Left renal pelvis (tissue), 4 donors: ENCODE measurements at places on chromosomes 3 and 15. TPM values are rescaled to one million over a fixed set of nuclear protein-coding genes. Genes with fewer than 3 reads are reported as not detected.

The FGF7 gene
- 15.0 TPM for polyA plus RNA-seq

- DNase-seq: no peak
Measured at GRCh38 chr3:101988596-101988995, 139.3 kb downstream of the NFKBIZ start.

- DNase-seq: no peak
Measured at GRCh38 chr3:43094381-43094780, 11.5 kb downstream of the POMGNT2 start.

The IGSF10 gene
- polyA plus RNA-seq: 0.89 TPM

GRCh38 chr3:6723205-6723604 is 137.7 kb upstream of the GRM7 start:
- no peak for DNase-seq

DNA sequence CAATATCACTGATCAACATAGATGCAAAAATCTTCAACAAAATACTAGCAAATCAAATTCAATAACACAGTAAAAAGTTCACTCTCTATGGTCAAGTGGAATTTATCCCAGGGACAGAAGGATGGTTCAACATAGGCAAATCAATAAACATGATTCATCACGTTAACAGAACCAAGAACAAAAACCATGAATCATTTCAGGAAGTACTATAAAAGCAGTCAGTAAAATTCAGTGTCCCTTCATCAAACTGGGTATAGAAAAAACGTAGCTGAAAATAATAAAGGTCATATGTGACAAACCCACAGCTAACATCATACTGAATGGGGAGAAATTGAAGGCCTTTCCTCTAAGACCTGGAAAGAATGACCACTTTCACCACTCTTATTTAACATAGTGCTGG is 172.1 kb downstream of the POLR2M start:
- DNase-seq: no peak
